ENCODE measurements at places on chromosomes 16 and 17.
A peak's percentile ranks its signal among the peaks of the same experiment; 100 is the strongest.

GRCh38 chr17:3892095-3892998 lies 506 bp downstream of the CAMKK1 start:
- peak; percentile 77 for DNase-seq

GRCh38 chr17:66717641-66718058 lies 117.3 kb upstream of the CACNG5 start:
- DNase-seq: no peak

- DNase-seq: no peak
These were observed 111.4 kb downstream of the SNX29 start for GRCh38 chr16:12087901-12088421.

GRCh38 chr17:35345926-35346771 lies 27.3 kb downstream of the SLFN11 start:
- peak; percentile 60 for DNase-seq

GRCh38 chr16:11447272-11447671 lies 102.0 kb downstream of the RMI2 start:
- no peak for DNase-seq

GRCh38 chr17:78343187-78343542 lies 16.7 kb downstream of the SOCS3 start:
- no peak for DNase-seq

DNA sequence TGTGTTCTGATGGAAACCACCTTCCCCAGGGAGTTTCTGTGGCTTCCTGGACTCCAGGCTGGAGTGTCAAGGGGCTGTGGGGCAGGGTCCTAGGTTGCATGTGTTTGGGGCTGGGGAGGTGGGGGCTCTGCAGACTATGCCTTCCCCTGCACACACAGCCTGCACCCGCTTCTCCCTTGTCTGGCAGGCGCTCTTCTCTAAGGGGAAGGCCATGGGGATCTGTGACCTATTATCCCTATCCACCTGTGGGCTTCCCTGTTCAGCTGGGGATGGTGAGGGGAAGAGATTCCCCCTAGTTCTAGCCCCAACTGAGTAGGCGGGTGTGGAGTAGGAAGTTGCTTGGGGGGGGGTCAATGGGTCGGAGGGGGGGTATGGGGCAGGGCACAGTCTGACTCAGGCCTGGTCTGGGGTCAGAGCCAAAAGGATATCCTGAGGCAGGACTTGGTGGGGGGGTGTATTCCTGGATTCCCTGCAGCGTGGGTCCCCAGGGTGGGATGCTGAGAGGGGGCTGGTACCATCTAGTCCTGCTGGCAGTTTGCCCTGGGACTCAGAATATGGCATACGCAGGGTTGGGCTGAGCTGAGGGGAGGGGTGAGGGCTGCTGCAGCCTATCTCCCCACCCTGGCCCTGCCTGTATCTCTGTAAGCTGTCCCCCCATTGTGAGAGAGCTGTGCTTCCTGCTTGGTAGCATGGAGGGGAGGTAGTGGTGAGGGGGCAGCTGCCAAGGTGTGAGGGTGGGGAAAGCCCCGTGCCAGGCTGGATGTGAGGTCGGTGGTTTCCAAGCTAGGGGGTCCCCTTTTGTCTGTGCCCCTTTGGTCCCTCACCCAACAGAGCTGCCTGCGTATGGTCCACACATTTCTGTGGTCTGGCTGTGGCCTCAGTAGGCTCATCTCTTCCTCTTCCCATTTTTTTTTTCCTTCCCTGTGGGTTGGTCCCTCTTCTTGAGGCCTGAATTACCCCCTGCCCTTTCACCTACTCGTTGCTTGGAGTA lies 14.7 kb downstream of the RARA start:
- DNase-seq: peak; percentile 78

DNA sequence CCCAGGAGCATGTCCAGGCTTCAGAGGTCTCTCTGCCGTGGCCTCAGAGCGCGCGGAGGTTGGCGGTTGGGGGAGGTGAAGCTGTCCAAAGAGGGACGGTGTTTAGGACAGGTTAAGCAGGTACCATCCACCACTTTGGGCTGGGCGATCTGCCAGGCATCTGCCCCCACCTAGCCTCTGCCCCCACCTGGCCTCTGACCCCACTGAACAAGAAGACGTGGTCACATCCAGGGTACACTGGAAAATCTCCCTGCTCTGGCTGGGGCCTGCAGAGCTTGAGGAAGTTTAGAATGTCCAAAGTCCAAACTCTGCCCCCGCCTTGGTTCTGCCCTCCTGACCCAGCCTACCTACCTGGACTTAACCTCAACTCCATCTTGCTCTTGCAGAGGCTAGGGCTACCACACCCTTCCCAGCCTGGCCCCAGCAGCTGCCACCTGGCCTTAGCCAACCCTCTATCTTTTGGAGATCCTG lies 1.6 kb downstream of the ITGA3 start:
- DNase-seq: no peak

GRCh38 chr16:50887500-50888298 lies 145.8 kb downstream of the CYLD start:
- DNase-seq: no peak

Measured in activated CD8-positive, alpha-beta memory T cell treated with anti-CD3 and anti-CD28 coated beads, Interleukin-2, amount 50 U/mL, for 48 hours (primary cell).